SJSA1 (cell line): ENCODE measurements at places on chromosomes 12 and 14. TPM values are rescaled to one million over a fixed set of nuclear protein-coding genes. Genes with fewer than 3 reads are reported as not detected.
A peak's percentile ranks its signal among the peaks of the same experiment; 100 is the strongest.

The KLRK1 gene
- not detected in 2 replicates for total RNA-seq

The KCNA1 gene
- total RNA-seq: not detected in 2 replicates

The PRKD1 gene
- 3.6 and 6.4 TPM in 2 replicates for total RNA-seq

The OAS2 gene
- 0.26 and 0.85 TPM in 2 replicates for total RNA-seq

The PKP2 gene
- 28.6 and 29.9 TPM in 2 replicates for total RNA-seq

The ACYP1 gene
- 11.5 and 29.5 TPM in 2 replicates for total RNA-seq

DNA sequence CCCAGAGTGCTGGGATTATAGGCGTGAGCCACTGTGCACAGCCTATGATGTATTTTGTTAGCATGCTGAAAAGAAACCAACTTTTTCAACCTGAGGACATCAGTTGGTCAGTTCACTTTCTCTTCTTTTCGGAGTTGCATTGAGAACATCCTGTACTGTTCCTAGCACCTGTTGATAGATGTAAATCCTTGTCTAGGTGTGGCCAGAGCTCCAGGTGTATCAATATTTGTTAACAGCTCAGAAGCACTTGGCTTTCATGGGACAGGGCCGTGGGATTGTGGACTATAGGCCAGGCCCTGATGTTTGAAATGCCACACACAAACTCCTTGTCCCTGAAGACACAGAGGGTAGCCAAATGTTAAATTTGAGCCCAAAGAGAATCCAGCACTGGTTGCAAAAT, 14.9 kb downstream of the HCAR2 start:
- no peaks in the 10 kb centered on the region for H3K27me3 ChIP-seq
- no peak overlapping the region for H3K27ac ChIP-seq
- no peaks in the 10 kb centered on the region for H3K36me3 ChIP-seq
- H3K4me3 ChIP-seq: no peak overlapping the region
- no peaks in the 10 kb centered on the region for H3K4me1 ChIP-seq

- H3K4me3 ChIP-seq: no peak overlapping the region
- H3K36me3 ChIP-seq: peaks cover 71% of the 10 kb centered on the region
- DNase-seq: no peak
- H3K27me3 ChIP-seq: no peaks in the 10 kb centered on the region
- H3K4me1 ChIP-seq: no peaks in the 10 kb centered on the region; the same call in 1 of the 2 replicates
- no peak overlapping the region for H3K27ac ChIP-seq
Measured at GRCh38 chr12:115988212-115988611, 289.3 kb downstream of the MED13L start.

DNA sequence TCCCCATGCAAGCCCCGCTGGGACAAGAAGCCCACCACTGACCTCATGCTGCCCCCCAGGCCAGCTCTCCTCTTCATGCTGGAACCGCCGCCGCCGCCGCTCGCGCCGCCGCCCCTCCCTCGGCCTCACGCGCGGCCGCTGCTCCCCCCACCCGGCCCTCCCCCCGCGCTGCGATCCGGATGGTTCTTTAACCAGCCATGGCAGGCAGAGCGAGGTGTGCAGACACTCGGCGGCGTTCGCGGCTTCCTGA, at the start of gene DCAF5:
Gene DCAF5, minus strand, starts transcription at position 218 of the 250 bp plus-strand sequence. Its CDS starts 141 bp downstream, at position 77.
- H3K27me3 ChIP-seq: no peaks in the 10 kb centered on the region; the same call in 1 of the 2 replicates
- H3K27ac ChIP-seq: peak within 1 kb of the TSS; percentile 58; the same call in 1 of the 2 replicates
- H3K4me1 ChIP-seq: peaks cover 8% of the 10 kb centered on the region
- DNase-seq: no peak
- peak within 1 kb of the TSS; percentile 75 for H3K4me3 ChIP-seq
- peaks cover 19% of the 10 kb centered on the region for H3K36me3 ChIP-seq

- DNase-seq: no peak
- no peaks in the 10 kb centered on the region for H3K27me3 ChIP-seq
- no peak overlapping the region for H3K4me3 ChIP-seq
- peaks cover 38% of the 10 kb centered on the region for H3K4me1 ChIP-seq
- H3K27ac ChIP-seq: peak overlapping the region; percentile 28; the same call in 1 of the 2 replicates
Measured at GRCh38 chr12:109739747-109740693, 26.4 kb downstream of the FAM222A start.

DNA sequence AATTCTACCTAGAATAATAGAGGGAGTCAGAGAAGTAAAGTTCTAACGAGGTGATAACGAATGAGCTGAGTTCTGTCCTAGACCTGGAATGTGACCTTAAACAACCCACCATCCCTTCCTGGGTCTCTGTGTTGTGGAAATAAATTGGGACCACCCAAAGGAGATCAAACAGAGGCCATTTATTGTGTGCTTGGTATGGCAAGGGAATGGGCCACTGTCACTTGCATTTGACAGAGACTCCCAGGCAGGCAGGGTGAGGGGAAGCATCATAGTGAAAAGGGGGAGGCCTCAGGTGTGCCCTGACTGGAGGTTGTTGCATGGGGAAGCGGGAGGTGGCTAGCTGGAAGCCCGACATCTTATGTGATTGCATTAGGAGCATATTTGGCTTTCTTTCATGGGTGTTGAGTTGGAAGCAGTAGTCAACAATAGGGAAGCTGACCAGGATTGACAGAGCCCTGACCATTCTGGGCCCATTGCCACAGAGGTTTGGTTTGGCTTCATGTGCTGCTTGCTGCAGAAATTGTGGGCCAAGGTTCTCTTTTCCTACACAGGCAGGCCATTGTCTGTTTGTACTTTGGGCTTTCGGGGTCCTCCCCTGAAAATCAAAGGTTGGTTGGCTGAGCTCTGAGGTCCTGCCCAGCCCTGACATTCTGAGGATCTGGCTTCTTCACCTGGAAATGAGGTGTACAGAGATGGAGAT, 17.6 kb upstream of the FAM181A start:
- H3K4me3 ChIP-seq: no peak overlapping the region
- no peaks in the 10 kb centered on the region for H3K36me3 ChIP-seq
- no peaks in the 10 kb centered on the region for H3K4me1 ChIP-seq
- DNase-seq: no peak
- no peaks in the 10 kb centered on the region for H3K27me3 ChIP-seq

DNA sequence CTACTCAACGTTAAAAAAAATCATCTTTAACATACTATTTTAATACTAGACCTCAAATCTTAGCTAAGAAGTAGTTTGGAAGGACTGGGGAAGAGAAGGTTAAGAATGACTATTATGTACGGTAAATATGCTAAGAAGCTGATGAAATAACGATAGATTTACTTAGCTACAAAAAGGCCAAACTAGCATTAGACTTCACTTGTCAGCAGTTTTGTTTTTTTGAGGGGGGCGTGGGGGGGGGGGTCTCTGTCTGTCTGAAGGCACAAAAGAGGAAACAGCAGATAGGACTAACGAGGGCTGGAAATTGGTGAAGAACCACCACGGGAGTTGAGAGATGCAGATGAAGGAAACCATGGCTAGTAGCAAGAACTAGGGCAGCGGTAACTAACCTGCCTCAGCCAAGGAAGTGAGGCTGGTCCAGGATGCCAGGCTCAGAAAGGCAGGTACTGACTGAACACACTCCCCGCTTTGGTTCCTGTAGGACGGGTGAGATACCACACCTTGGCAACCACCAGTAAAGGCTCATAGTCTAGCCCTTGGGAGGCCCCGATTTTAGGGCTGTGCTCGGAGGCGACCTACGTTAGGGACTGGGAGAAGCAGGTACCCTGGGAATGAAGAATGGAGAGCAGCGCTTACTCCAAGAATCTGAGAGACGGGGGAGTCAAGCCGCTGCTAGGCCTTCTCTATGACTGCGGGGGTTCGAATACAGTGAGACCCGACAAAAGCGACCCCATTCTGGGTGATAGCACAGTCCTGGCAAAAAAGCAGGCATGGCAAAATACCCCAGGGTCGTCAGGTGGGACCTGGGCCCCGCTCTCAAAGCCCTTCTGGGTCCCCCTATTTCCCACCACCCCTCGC, 675 bp downstream of the NEDD8 start:
- no peak for DNase-seq
- peak overlapping the region; percentile 76; the same call in 1 of the 2 replicates for H3K27ac ChIP-seq
- H3K36me3 ChIP-seq: peaks cover 40% of the 10 kb centered on the region
- H3K4me1 ChIP-seq: peaks cover 19% of the 10 kb centered on the region
- H3K27me3 ChIP-seq: no peaks in the 10 kb centered on the region
